G401 (cell line): ENCODE measurements at places on chromosomes 3 and 15. TPM values are rescaled to one million over a fixed set of nuclear protein-coding genes. Genes with fewer than 3 reads are reported as not detected.

- peak; percentile 32 for DNase-seq
Observed at GRCh38 chr3:99843590-99844258, 26.1 kb downstream of the CMSS1 start.

SLC7A14 gene
- total RNA-seq, result 0.06 and 0.10 TPM in 2 replicates

GRCh38 chr3:31356941-31357340 lies 175.8 kb upstream of the STT3B start:
- DNase-seq, result no peak

UBL7 gene
- total RNA-seq, result 111 and 117 TPM in 2 replicates

- DNase-seq, result peak; percentile 36
Observed at GRCh38 chr15:35256551-35256950, 171.5 kb upstream of the NANOGP8 start.

MST1R gene
- total RNA-seq, result not detected in 2 replicates

- DNase-seq, result no peak
Observed at GRCh38 chr15:85482894-85483293, 102.5 kb downstream of the AKAP13 start.

- DNase-seq, result no peak
Observed at GRCh38 chr15:67193223-67193990, 61.1 kb downstream of the AAGAB start.

DNA sequence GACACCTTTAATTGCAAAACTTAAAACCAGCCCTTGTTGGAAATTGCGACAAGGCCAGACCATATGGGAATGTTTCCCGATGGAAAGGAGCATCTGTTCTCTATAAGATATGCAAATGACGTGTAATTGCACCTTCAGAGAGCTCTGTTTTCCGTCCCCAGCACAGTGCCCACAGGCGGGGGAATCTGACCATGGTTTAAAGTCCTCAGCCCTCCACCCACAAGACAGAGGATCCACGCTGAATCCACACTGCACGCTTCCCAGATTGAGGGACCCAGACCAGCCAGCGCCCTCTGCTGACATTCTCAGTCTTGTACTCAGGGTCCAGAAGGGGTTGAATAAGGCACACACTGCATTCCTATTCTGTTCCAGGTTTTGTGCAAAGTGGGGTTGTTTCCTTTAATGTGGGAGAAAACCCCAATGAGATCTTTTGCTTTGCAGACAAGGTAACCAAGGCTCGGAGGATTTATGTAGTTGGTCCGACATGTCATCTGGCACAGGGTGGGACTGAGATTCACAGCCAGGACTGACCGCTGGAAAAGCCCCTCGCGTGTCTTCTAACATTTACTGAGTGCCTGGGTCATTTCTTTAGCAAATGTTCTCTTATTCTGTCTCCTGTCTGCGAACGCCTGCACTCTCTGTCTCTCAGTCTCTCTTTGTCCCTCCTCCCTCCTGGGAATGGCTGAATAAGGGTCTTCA lies 36.8 kb upstream of the KLHL25 start:
- peak; percentile 64 for DNase-seq

IGSF11 gene
- not detected in 2 replicates for total RNA-seq

GRCh38 chr3:106065831-106066230 lies 197.0 kb upstream of the CBLB start:
- DNase-seq, result no peak
